ENCODE measurements at places on chromosomes 1 and 21.

- no peak for DNase-seq
These were observed 481.3 kb downstream of the CAMTA1 start for GRCh38 chr1:7266561-7266960.

GRCh38 chr1:28886731-28887418, 27.5 kb upstream of the EPB41 start:
- DNase-seq: no peak

- no peak for DNase-seq
These were observed 59.9 kb upstream of the PRRX1 start for GRCh38 chr1:170604065-170604464.

DNA sequence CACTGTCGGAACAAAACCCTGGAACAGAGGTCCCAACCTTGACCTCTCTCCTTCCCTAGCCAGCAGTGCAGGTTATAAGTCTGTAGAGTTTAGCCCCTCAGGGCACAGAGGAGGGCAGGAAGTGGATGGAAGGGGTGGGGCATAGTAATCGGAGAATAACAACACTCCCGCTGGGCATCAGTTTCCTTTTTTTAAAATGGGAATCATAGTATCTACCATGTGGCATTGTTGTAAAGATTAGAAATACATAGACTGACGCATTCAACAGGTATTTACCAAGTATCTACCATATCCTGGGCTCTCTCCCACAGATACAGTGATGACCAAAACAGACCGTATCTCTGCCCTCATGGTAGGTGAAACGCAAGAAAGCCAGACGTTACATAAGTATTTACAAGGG, 24.9 kb upstream of the ATF3 start:
- no peak for DNase-seq

GRCh38 chr21:45439901-45440461, 35.0 kb downstream of the COL18A1 start:
- DNase-seq: no peak

GRCh38 chr1:81706650-81707435, 93.9 kb upstream of the ADGRL2 start:
- no peak for DNase-seq

DNA sequence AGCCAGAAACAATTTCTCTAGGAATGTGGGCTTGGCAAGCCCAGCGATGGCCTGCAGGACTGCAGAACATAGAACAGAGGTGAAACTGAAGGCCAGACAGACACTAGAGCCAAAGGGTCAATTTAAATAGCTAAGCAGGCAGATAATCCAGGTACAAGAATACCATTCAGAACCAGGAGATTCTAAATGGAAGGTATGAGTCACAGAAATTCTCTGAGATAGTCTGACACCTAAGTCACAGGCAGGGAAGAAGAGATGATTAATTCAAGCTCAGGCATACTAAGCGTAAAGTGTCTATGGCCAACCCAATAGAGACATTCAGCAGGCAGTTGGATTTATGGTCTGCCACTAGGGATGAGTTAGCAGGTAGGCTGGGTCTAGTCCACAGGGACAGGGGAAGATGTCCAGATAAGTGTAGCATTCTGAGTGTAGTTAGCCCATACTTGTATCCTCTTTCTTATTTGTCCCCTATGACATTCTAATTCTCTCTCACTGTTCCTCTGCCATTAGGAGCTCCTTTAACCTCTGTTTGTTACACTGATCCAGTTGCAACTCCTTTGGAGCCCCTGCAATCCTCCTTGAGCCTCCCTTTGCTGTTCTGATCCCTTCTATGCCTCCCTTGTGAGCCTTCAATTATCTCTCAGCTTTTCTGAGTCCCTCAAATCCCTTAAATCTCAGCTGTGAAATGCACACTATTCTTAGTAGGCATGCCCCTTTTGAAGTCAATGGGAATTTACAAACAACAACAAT, 383.8 kb downstream of the LMO4 start:
- no peak for DNase-seq

Measured in C1 segment of cervical spinal cord (tissue), 14 donors.